ENCODE measurements at places on chromosomes 11 and 22.

DNA sequence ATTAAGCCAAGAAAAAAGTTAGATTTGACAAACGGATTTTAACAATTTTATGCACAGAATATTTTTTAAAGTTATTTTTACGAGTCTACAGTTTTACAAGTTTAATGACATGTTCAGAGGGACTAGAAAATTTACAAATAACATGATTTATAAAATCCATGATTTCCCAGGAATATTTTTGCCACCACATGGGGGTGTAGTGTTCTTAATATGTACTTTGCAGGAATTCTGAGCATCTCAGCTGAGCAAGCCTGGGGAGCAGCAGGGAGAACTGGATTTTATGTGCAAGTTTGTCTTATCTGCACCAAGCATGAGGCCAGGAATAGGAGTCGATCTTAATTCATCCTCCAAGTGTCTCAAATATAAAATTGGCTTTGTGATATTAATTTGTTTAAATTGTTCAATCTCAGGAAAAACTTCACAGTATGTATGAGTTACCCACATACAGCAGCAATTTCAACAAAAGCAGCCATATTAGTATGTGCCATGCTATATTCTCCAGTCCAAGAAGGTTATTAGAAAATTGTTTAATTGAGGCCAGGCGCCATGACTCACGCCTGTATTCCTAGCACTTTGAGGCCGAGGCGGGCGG, 826.3 kb downstream of the DLG2 start:
- DNase-seq: no peak

GRCh38 chr11:118746988-118747585, 43.9 kb downstream of the DDX6 start:
- no peak for DNase-seq

DNA sequence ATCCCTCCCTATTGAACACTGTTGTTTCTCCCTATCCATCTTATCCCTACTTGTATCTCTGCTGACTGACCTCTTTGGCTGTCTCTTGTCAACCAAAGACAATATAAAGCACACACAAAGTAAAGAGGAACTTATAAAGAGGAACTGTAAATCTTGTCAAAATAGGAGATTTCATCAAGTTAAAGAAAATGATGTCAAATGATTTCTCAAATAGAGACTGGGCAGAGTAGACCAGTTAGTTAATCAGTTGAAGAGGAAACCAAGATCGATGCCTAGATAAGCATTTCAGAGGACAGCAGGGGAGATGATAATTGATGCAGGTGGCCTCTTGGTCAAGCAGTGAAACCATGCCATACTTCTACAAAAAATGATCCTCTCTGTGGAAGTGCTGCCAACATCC, 22.7 kb downstream of the KCNQ1OT1 start:
- no peak for DNase-seq

DNA sequence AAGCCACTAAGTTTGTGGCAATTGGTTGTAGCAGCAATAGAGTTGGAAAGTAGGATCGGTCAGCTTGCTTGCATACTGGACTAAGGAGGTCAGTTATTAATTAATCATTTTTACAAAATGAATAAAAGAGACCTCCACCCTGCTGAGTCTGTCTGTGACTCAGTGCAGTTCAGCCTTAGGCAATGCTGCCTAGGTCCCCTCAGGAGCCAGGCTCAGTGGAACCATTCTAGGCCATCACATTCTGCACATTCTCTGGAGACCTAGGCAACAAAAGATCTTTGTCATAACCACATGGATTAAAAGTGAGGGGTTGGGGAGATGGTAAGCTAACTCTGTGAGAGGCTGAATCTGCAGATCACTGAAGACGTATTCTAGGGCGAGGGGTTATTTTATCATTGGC, 178.7 kb upstream of the CADM1 start:
- DNase-seq: no peak

Data from esophagus squamous epithelium (tissue), 5 donors.